ENCODE measurements at places on chromosomes 7 and 10. TPM values are rescaled to one million over a fixed set of nuclear protein-coding genes. Genes with fewer than 3 reads are reported as not detected.

GRCh38 chr10:15344876-15345285 lies 26.2 kb downstream of the FAM171A1 start:
- no peak for DNase-seq

- peak; percentile 78 for DNase-seq
These were observed 112.5 kb upstream of the RHEB start for GRCh38 chr7:151631953-151632749.

HECTD2 gene
- total RNA-seq: 16.4 TPM

MKI67 gene
- total RNA-seq: 21.2 TPM

SPDYE16 gene
- total RNA-seq: not detected

HYAL4 gene
- total RNA-seq: 0.64 TPM

TMEM213 gene
- not detected for total RNA-seq
